K562 (cell line): ENCODE measurements at places on chromosomes 6 and 20.

GRCh38 chr6:143539106-143539505 lies 27.6 kb upstream of the FUCA2 start:
- DNase-seq, result no peak

DNA sequence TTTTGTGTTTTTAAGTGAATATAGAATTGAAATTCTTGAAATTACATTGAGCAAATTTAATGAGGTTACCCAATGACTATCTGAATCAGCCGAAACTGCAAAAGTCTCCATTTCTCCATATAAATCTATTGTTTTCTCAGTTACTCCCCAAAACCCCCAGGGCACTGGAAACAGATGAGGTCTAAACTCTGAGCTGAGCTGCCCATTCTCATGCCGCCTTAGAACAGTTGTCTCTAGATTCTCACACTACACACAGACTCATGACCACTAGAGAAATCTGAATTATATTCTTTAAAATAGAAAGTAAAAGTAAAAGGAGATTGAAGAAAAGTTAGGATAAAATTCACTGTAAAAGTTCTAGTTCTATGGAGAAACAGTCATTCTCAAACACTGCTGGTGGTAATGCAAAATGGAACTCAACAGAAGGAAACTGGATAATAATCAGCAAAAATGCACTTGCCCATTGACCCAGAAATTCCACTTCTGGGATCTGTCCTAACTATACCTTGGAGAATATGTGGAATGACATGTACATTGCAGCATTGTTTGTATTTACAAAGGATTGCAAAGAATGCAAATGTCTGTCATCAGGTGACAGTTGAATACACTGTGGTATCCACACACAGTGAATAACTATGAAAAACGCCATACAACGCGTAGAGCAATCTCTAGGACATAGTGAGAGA lies 125.5 kb downstream of the IPCEF1 start:
- no peak for DNase-seq

- no peak for DNase-seq
These were observed 25.3 kb downstream of the CEBPB start for GRCh38 chr20:50215926-50216325.

DNA sequence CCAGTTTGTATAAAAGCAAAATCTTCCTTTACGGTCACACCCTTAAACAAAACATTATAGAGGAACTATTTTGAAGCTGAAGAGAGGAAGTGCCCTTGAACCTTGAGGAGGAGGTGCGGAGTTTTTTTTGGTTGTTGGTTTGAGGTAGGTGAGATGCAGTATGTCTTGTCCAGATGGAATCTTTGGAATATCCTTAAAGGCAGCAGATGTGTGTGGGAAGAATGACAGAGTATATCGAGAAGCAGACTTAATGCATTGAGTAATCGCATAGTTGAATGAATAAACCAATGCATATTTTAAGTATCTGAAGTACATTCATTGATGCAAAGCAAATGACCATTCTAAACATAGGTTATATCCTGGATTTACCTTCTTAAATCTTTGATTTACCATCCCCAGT lies 49.9 kb downstream of the AIG1 start:
- DNase-seq, result no peak

- no peak for DNase-seq
These were observed 64.8 kb downstream of the PHACTR3 start for GRCh38 chr20:59668926-59669850.

- DNase-seq, result no peak
These were observed 13.1 kb downstream of the BMP2 start for GRCh38 chr20:6780433-6781190.

- no peak for DNase-seq
These were observed 34.5 kb downstream of the HCRTR2 start for GRCh38 chr6:55208478-55209458.

DNA sequence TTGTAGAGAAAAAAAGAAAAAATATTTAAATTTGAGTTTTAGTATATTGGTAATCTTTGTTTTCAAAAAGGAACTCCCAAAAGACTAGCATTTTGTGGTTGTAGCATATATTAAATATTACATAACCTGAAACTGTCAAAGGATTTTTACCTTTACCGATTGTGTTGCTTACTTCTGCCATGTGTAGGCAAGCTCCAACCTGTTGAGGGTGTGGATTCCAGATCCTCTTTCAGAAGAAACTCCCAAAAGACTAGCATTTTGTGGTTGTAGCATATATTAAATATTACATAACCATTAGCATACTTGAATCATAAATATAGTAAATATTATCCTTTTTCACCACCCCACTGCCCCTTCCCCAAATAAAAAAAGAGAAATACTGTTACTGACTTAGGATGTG lies 3.2 kb downstream of the DSE start:
- no peak for DNase-seq

GRCh38 chr20:61979701-61980635 lies 85.7 kb downstream of the TAF4 start:
- DNase-seq, result no peak

DNA sequence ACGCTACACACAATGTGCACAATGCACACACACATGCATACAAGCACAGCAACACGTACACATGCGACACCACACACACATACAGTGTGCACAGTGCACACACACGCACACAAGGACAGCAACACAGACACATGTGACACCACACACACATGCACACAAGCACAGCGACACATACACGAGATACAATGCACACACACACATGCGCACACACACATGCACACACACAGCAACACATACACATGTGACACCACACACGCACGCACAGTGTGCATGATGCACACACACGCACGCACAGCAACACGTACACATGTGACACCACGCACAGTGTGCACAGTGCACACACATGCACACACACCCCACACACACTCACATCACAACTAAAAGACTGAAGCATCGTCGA lies 327.3 kb downstream of the THBS2 start:
- DNase-seq, result no peak
